ENCODE measurements at places on chromosomes 2 and 18.

GRCh38 chr2:16407358-16407757 is 258.3 kb downstream of the CYRIA start:
- DNase-seq: no peak

DNA sequence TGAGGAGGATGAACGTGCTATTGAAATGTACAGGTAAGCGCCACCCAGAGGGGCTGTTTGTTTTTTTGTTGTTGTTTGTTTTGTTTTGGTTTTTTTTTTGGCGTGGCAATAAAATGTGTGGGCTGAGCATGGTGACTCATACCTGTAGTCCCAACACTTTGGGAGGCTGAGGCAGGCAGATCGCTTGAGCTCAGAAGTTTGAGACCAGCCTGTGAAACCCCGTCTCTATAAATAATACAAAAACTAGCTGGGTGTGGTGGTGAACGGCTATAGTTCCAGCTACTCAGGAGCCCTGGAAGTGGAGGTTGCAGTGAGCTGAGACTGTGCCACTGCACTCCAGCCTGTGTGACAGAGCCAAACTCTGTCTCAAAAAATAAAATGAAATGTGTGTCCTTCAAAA is 6.2 kb downstream of the PDCL3 start:
- DNase-seq: no peak

DNA sequence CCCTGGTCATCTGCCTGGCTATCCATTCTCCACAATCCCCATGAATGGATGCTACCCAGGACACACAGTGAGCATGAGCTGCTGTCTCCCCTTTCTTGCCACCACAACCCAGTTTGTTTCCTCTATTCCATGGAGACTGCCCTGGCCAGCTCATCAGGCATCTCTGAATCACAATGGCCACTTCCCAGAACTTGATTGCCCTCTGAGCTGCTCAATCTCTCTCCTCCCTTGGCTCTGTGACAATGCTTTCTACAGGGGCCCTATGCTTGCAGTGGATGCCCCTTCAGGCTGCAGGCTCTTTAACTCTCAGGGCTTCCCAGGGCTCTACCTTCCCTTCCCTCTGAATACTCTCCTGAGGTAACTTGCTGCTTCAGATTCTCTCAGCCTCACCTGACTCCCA is 14.4 kb upstream of the SLC4A5 start:
- DNase-seq: no peak

- DNase-seq: no peak
These were observed 773.5 kb downstream of the CNTNAP5 start for GRCh38 chr2:124798551-124798950.

- DNase-seq: no peak
These were observed 102.7 kb downstream of the MAP2 start for GRCh38 chr2:209526561-209526960.

- DNase-seq: no peak
These were observed 409.2 kb upstream of the NRP2 start for GRCh38 chr2:205273148-205273547.

DNA sequence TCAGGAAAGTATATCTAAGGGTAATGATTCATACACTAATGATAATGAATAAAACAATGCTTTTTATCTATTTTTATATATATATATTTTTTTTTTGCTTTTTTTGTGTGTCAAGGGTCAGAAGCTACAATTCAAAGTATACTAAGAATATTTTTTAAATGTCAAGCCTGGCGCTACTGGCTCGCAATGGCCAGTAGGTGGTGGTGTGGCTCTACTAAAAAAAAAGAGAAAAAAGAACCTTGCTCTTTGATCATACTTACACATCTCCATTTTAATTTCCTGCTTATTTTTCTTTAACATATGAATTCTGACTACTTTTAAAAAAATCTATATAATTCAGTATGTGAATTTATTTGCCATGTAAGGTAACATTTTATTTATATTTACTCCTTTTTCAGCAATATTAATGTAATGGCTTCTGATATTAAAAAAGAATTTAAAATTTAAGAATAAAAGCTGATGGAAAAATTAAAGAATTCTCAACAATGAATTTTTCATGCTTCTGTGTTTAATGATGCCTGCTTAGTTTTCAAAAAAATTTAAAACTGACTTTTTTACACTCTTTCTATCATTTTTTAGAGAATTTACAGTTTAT is 232.9 kb downstream of the GULP1 start:
- DNase-seq: peak; percentile 71

DNA sequence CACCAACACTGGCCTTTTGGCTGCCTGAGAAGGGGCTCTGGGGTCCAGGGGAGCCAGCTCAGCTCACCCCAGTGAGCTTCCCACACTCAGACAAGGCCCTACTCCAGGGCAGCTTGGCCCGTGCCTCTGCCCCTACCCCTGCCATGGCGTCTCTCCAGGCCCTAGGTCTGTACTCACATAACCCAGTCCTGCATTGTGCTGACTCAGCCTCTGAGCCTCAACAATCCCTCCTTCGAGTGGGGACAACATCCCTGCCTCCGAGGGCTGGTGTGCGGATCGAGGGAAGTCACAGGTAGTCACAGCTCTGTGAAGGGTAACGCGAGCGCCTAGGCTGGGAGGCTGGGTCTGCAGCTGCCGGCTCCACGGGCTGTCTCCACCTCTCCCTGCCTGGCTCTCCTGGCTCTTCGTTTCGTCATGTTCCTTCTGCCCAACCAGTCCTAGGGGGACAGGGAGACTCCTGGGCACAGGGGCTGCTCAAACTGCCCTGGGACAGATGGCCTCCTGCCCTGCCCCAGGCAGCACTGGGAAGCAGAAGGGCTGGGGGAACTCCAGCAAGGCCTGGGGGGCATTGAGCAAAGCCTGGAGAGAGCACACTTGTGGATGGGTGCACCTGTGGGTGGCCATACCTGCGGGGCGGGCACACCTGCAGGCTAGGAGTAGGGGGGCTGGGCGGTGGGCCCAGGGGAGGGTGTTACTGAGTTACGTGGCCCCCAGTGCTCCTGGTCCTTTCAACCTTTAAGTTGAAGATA is 74.6 kb downstream of the RRM2 start:
- no peak for DNase-seq

GRCh38 chr18:2223849-2224248 is 347.5 kb downstream of the METTL4 start:
- DNase-seq: peak; percentile 32

DNA sequence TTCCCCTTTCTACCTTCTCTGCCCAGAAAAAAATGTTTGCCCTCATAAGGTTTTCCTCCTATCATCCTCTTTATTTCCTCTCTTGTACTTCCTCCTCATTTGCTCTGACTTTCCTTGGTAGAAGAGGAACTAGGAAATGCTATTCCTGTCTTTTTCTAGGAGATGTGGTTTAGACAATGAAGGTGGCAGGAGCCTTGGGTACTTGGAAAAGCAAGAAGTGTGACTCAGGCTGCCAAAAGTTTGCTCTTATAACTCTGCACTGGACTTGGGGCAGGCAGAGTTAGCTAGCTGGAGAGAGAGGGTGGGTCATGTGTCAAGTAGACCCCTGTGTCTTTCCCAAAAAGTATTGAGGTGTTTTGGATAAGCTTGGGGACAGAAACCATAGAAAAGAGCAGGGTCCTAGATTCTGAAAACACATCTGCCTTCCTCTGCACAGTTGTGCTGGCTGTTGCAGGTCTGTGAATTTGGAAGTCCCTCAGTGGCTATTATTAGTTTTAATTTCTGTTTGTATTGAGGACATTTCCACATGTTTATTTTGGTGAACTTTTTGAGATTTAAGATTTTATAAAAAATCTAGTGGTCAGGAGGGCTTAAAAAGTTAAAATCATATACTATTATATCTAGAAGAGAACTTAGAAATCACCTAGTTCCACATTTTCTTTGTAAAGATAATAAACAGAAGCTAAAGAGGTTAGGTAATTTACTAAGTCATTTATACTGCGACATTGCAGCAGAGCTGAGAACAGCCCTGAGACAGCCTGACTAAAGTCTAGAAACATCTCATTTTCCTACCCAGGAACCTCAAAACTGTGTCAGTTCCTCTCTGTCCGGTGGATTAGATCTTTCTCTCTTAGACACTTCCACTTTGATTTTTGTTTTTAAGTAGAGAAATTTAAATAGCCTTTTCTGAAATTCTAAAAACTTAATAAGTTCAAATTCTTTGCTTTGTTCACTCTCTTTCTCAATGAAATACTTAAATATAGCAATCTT is 16.0 kb downstream of the INSIG2 start:
- DNase-seq: no peak

DNA sequence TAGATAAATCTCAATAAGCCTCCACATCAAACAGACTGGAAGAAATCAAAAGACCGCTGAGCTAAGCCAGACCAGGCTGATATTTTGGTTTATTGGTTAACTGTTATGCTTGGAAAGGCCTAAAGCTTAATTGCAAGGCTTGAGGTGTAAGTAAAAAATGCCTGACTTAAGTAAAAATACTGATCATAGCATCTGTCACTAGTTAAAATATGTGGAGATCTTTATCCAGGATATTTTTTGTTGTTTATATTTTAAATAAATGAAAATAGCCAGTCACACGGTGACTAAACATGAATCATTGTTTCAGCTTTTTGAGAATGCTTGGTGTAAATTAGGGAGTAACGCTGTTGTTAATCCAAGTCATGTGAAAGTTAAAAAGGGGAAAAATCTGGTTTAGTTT is 127.9 kb downstream of the THADA start:
- peak; percentile 72 for DNase-seq

GRCh38 chr2:11288431-11288830 is 56.0 kb downstream of the ROCK2 start:
- DNase-seq: no peak

GRCh38 chr2:58350484-58350883 is 109.4 kb upstream of the FANCL start:
- no peak for DNase-seq

GRCh38 chr2:141582213-141582612 is 548.6 kb downstream of the LRP1B start:
- no peak for DNase-seq

DNA sequence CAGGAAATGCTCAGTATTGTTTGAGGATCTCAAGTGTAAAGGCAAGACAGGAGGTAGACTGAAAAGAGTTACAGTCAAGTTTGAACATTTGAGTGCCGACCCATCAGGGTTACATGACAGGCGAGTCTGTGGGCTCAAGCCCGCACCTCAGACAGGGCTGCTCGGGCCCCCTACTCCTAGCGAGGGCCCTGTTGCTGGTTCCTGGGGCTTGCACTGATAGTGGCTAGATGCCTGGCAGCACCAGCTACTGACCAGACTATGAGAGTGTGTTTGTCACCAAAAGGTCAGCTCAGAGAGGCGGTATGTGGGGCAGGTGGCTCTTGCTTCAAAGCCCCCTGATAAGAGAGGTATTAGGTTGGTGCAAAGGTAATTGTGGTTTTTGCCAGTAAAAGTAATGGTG is 35.6 kb upstream of the CYP27C1 start:
- DNase-seq: no peak

GRCh38 chr2:201070948-201071478 is 458 bp downstream of the HYCC2 start:
- no peak for DNase-seq

GRCh38 chr2:178834086-178834485 is 26.9 kb upstream of the TTN start:
- no peak for DNase-seq

GRCh38 chr2:106961328-106961727 is 75.4 kb upstream of the ST6GAL2 start:
- no peak for DNase-seq

DNA sequence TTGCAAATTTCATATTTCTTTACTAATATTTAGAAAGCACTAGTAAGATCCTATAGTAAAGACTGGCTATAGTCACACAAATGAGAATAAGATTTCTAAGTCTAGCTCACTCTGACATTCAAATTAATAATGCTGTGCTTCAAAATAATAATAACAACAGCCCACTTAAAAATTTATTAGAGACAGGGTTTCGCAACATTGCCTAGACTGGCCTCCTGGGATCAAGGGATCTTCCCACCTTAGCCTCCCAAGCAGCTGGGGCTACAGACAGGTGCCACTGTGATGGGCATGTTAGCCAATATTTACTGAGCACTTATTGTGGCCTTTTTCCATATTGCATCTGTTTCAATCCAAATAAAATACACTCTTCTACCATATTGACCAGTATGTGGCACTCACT is 96.1 kb downstream of the PIEZO2 start:
- DNase-seq: no peak

DNA sequence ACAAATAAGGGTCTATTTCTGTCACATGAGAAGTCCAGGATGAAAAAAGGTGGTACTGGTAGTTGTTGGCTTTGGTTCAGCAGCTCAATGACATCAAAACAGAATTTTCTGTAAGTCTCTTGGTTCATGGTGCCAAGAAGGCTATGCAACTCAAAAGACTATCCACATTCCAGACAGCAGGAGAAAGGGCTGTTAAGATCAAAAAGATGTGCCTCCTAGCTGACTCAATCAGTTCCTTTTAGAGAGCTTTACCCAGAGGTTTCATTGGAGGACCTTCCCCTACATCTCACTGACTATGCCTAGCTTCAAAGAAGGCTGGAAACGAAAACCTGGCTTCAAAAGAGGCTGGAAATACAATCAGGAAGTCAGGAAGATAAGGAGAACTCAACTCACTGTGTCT is 98.0 kb downstream of the DYM start:
- no peak for DNase-seq

DNA sequence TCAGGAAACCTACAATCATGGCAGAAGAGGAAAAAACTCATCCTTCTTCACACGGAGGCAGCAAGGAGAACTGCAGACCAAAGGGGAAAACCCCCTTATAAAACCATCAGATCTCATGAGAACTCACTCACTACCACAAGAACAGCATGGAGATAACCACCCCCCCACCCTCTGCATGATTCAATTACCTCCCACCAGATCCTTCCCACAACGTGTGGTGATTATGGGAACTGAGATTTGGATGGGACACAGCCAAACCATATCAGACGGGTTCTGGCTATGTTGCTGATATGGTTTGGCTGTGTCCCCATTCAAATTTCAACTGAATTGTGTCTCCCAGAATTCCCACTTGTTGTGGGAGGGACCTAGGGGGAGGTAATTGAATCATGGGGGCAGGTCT is 28.7 kb upstream of the CCDC150 start:
- DNase-seq: no peak

GRCh38 chr2:233061591-233062450 is 1.7 kb downstream of the INPP5D start:
- no peak for DNase-seq

GRCh38 chr18:77111449-77111848 is 21.1 kb downstream of the MBP start:
- DNase-seq: no peak

DNA sequence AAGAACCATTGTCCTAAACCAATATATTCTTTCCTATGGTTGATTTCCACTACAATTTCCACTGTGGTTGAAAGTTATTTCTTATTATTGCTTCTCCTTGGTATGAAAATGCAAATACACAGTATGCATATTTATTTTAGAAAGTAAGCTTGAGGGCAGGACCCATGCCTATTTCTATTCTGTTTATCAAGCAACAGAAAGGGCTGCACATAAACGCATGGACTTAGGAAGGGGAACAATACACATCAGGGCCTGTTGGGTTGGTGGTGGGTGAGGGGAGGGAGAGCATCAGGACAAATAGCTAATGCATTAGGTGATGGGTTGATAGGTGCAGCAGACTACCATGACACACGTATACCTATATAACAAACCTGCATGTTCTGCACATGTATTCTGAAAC is 20.7 kb downstream of the SLC4A3 start:
- DNase-seq: no peak

GRCh38 chr18:67766930-67767329 is 250.4 kb upstream of the DSEL start:
- DNase-seq: peak; percentile 71
